Left ventricle myocardium inferior (tissue), 1 donor: ENCODE measurements at places on chromosomes 3 and 15.

DNA sequence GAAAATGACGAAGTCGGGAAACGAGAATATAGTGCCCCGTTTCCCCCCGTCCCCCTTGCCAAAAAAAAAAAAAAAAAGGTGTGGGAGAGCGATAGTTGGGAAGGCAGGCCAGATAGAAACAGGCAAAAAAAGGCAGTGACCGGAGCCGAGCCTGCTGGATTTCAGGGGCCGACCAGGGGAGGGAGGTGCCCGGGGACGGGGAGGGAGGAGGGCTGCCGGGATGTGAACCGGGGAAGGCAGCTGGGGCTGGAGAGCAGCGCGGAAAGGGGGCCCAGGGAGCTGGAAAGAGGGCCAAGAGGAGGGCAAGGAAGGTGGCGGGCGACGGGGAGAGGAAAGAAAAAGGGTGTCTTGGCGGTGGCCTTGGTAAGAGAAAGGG is 837 bp downstream of the LRRN1 start:
- H3K4me3 ChIP-seq: peak overlapping the region; percentile 69
- no peak for DNase-seq
- H3K36me3 ChIP-seq: no peaks in the 10 kb centered on the region
- H3K4me1 ChIP-seq: peaks cover 31% of the 10 kb centered on the region

DNA sequence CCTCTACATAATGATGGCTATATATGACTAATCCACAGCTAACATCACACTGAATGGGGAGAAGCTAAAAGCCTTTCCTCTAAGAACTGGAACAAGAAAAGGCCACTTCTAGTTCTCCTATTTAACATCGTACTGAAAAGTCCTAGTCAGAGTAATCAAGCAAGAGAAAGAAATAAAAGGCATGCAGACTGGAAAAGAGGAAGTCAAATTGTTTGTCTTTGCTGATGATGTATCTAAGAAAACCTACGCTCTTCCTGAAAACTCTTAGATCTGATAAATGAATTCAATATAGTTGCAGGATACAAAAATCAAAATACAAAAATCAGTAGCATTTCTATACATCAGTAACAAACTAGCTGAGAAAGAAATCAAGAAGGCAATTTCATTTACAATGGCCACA is 116.9 kb downstream of the TP63 start:
- no peaks in the 10 kb centered on the region for H3K36me3 ChIP-seq
- no peaks in the 10 kb centered on the region for H3K4me1 ChIP-seq
- H3K4me3 ChIP-seq: no peak overlapping the region
- no peak for DNase-seq
- no peaks in the 10 kb centered on the region for H3K27me3 ChIP-seq

DNA sequence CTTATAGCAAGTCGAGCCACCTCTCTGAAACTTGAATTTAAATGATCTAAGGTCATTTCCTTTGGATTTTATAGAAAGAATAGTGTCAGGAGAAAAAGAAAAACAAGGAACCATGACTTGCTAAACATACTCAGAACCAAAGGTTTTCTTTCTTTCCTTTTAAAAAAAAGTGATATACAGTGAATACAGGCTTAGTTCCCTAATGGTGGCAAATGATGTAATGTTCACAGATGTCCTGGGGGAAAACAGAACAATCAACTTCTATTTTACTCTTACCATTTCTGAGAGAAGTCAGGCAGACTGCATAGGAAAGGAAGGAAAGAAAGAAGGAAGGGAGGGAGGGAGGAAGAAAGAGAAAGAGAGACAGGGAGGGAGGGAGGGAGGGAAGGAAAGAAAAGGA is 56.5 kb downstream of the ST6GAL1 start:
- peak overlapping the region; percentile 65 for H3K27ac ChIP-seq
- H3K27me3 ChIP-seq: no peaks in the 10 kb centered on the region
- peaks cover 5% of the 10 kb centered on the region for H3K36me3 ChIP-seq
- peaks cover 75% of the 10 kb centered on the region for H3K4me1 ChIP-seq

- peaks cover 4% of the 10 kb centered on the region for H3K36me3 ChIP-seq
- H3K27ac ChIP-seq: peak overlapping the region; percentile 94
- H3K27me3 ChIP-seq: no peaks in the 10 kb centered on the region
- H3K4me3 ChIP-seq: peak overlapping the region; percentile 87
- peaks cover 91% of the 10 kb centered on the region for H3K4me1 ChIP-seq
These were observed 612 bp downstream of the UBA5 start for GRCh38 chr3:132660811-132661070.

DNA sequence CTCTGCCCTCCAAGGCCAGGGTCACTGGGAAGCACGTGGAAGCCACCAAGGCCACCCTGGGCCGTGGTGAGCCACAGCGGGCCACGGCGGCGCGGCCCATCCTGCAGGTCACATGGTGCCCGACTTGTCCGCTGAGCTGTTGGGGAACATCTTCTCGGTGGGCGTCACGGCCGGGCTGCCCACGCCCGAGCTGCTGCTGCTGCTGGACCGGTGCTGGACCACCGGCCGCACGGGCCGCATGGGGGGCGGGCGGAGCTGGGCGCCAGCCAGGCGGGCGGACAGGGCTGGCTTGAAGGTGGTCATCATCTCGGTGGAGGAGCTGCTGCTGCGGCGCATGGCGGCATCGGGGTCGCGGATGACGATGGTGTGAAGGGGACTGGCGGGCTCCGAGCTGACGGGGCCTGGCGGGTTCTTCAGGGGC is 22.1 kb upstream of the RAD18 start:
- H3K4me1 ChIP-seq: peaks cover 27% of the 10 kb centered on the region
- no peak overlapping the region for H3K4me3 ChIP-seq
- H3K27me3 ChIP-seq: no peaks in the 10 kb centered on the region
- H3K27ac ChIP-seq: no peak overlapping the region
- no peak for DNase-seq
- H3K36me3 ChIP-seq: no peaks in the 10 kb centered on the region

GRCh38 chr15:64521726-64522164 is 61.4 kb downstream of the ZNF609 start:
- no peak overlapping the region for H3K4me3 ChIP-seq
- DNase-seq: peak; percentile 44
- peaks cover 38% of the 10 kb centered on the region for H3K4me1 ChIP-seq
- H3K36me3 ChIP-seq: no peaks in the 10 kb centered on the region

GRCh38 chr3:126467611-126467955 is 8.1 kb downstream of the ZXDC start:
- peaks cover 94% of the 10 kb centered on the region for H3K36me3 ChIP-seq
- no peak overlapping the region for H3K27ac ChIP-seq
- peaks cover 70% of the 10 kb centered on the region for H3K4me1 ChIP-seq
- H3K4me3 ChIP-seq: no peak overlapping the region

GRCh38 chr3:175593331-175593730 is 734.2 kb downstream of the NAALADL2 start:
- no peak for DNase-seq
- no peaks in the 10 kb centered on the region for H3K4me1 ChIP-seq

DNA sequence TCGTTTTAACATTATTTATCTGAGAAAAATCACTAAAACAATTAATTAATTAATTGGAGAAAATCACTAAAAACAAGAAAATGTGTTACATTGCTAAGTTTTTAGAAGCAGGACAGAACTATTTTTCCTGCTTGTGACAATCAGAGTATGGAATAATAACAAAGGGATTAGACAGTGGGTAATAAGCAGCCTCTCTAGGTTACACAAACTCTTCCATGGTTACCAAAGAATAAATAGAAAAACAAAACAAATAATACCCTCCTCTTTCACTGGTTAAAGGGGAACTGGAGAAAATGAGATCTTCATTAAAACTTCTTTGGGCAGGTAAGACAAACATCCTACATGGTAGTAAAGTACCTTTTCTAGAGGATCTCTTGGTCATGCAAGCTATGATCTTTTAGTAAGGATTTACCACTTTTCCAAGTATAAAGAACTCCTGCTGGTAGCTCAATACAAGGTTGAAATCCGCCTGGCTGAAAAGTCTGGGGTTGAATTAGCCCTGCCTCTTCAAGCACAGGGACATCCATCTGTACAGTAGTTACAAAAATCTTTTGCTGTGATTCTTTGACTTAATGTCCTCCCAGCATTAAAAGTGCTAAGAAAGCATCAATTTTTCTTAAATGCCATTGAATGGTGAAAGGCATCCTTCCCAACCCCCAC is 2.5 kb upstream of the PLCH1 start:
- no peak overlapping the region for H3K4me3 ChIP-seq
- H3K27me3 ChIP-seq: peaks cover 24% of the 10 kb centered on the region
- peaks cover 31% of the 10 kb centered on the region for H3K4me1 ChIP-seq
- no peak overlapping the region for H3K27ac ChIP-seq

DNA sequence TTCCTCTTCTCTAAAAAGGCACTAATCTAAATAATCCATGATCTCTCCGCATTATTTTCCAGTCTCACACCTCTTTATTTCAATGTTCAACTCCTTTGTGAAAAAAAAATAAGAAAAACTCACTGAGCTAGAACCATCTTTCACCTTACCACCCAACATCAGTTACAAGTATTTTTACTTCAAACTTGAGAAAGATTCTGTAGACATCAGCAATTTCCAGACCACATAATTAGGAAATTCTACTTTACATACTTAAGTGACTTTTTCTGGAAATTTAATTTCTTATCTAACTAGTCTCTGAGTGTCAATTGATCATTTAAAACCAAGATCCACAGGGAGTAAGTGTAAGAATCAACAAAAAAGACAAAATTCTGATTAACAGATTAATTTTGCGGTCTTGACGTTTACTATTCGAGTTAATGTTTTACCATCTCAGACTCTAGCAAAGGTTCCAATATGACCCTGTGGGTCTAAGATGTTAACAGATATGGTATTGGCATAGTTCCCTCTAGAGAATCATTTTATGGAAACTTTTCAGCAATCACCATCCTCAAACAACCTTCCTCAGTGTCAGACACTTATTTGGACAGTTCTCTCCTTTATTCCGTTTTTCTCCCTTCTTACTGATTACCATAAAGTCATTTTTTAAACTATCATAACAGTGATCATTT is 5.1 kb downstream of the ATP13A3 start:
- no peak overlapping the region for H3K4me3 ChIP-seq
- H3K27ac ChIP-seq: no peak overlapping the region
- H3K27me3 ChIP-seq: no peaks in the 10 kb centered on the region
- peaks cover 67% of the 10 kb centered on the region for H3K4me1 ChIP-seq
- H3K36me3 ChIP-seq: no peaks in the 10 kb centered on the region

DNA sequence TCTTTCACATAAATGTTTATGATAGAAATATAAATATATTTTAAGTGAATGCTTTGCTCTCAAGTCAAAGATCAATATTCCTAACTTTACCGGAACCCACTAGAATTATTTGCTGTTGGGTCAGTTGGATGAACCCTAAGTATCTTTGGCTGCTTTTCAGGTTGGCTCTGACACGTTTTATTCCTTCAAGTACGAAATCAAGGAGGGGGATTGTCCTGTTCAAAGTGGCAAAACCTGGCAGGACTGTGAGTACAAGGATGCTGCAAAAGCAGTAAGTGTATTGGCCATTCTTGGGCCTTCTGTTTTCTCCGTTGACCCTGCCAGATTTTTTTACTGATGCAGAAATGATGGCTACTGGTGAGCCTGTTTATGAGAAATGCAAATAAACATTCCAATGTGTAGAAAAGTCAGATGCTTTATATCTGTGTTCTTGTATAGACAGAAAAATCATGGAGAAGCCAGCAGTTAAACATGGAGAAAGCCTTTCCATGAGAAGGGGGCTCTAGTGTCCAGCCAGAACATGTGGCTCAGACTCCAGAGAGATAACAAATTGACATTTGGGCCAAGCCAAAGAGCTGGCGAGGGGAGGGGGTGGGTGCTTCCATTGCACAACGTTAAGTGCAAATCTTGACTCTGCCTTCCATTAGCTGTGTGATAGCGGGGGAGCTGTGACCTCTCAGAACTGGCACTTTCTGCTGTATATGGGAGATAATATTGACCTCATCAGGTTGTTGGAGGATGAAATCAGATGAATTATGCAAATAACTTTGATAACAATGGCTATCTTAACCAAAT is 3.0 kb downstream of the KNG1 start:
- DNase-seq: no peak
- H3K27me3 ChIP-seq: no peaks in the 10 kb centered on the region
- no peaks in the 10 kb centered on the region for H3K36me3 ChIP-seq
- H3K27ac ChIP-seq: no peak overlapping the region
- H3K4me1 ChIP-seq: peaks cover 15% of the 10 kb centered on the region

GRCh38 chr15:47609693-47610092 is 107.6 kb upstream of the SEMA6D start:
- no peaks in the 10 kb centered on the region for H3K36me3 ChIP-seq
- peaks cover 12% of the 10 kb centered on the region for H3K4me1 ChIP-seq
- H3K27ac ChIP-seq: no peak overlapping the region
- DNase-seq: no peak
- peaks cover 29% of the 10 kb centered on the region for H3K27me3 ChIP-seq

DNA sequence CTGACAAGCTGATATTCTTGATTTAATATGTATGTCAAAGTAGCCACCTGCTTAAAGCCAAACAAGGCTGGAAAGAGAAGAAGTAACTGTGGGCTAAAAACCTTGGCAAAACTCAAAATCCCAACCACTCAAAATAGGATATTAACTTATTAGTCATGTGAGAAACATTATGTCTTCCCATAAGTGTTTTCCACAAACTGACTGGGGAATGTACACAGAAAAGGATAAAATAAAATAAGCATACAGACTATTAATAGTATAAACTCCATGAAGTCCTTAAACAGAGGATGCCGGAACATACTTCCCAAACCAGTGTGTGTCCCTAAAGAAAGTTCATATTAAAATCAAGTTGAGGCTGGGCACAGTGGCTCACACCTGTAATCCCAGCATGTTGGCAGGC is 263.7 kb upstream of the THBS1 start:
- no peaks in the 10 kb centered on the region for H3K4me1 ChIP-seq
- no peaks in the 10 kb centered on the region for H3K27me3 ChIP-seq
- H3K4me3 ChIP-seq: no peak overlapping the region

DNA sequence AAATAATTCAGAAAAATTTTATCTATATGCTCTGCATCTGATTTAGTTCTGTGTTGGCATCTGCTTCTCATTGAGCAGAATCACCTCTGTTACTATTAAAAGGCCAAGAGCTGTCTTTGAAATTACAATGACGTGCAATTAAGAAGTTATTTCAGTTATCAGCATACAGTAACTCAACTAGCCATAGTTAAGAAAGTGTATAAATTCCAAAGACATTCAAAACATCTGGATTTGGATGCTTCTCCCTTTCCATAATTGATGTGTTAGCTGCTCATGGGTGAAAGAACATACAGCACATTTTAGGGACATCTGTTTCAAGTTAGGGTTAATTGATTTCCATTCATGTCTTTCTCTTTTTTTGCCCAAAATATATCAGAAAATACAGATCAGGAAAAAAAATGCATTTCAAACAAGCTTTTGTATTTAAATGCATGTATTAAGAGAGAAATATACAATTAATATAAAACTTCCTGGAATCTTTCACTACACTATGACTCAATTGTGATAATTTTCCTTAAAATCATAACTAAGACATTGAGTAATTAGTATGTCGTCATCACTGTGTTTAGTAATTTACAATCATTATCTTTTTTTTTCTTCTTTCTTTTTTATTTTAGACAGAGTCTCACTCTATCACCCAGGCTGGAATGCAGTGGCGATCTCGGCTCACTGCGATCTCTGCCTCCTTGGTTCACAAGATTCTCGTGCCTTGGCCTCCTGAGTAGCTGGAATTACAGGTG is 82.7 kb upstream of the MBNL1 start:
- no peak overlapping the region for H3K4me3 ChIP-seq
- H3K27ac ChIP-seq: no peak overlapping the region
- peaks cover 2% of the 10 kb centered on the region for H3K4me1 ChIP-seq
- no peak for DNase-seq
- no peaks in the 10 kb centered on the region for H3K27me3 ChIP-seq

- no peaks in the 10 kb centered on the region for H3K27me3 ChIP-seq
- no peak overlapping the region for H3K4me3 ChIP-seq
- DNase-seq: no peak
- no peak overlapping the region for H3K27ac ChIP-seq
- H3K36me3 ChIP-seq: no peaks in the 10 kb centered on the region
These were observed 824.2 kb downstream of the AGBL1 start for GRCh38 chr15:86903642-86904421.
